ENCODE measurements at places on chromosomes 3 and 15. TPM values are rescaled to one million over a fixed set of nuclear protein-coding genes. Genes with fewer than 3 reads are reported as not detected.

LYZL4 gene
- 0.45 TPM for polyA plus RNA-seq

NMNAT3 gene
- 3.0 TPM for polyA plus RNA-seq

LRRIQ4 gene
- not detected for polyA plus RNA-seq

SHQ1 gene
- 6.7 TPM for polyA plus RNA-seq

ANAPC13 gene
- 63.8 TPM for polyA plus RNA-seq

HEG1 gene
- polyA plus RNA-seq, result 6.3 TPM

CYP19A1 gene
- 0.35 TPM for polyA plus RNA-seq

ZKSCAN7 gene
- polyA plus RNA-seq, result 2.2 TPM

DNAJC13 gene
- polyA plus RNA-seq, result 5.6 TPM

REC114 gene
- not detected for polyA plus RNA-seq

FBXL2 gene
- polyA plus RNA-seq, result 0.48 TPM

CXCR6 gene
- polyA plus RNA-seq, result 3.7 TPM

CCRL2 gene
- polyA plus RNA-seq, result 12.0 TPM

SMCO1 gene
- polyA plus RNA-seq, result not detected

PLA2G4E gene
- polyA plus RNA-seq, result not detected

CEP152 gene
- polyA plus RNA-seq, result 1.3 TPM

GOLGA6B gene
- not detected for polyA plus RNA-seq

GATA2 gene
- 2.2 TPM for polyA plus RNA-seq

TPRG1 gene
- polyA plus RNA-seq, result 1.2 TPM

CPLX3 gene
- 127 TPM for polyA plus RNA-seq

CACNA2D2 gene
- 0.24 TPM for polyA plus RNA-seq

GOLGA6L7 gene
- polyA plus RNA-seq, result not detected

TJP1 gene
- polyA plus RNA-seq, result 3.7 TPM

MRPL3 gene
- polyA plus RNA-seq, result 66.9 TPM

SNX33 gene
- 6.3 TPM for polyA plus RNA-seq

SEC22C gene
- polyA plus RNA-seq, result 13.5 TPM

STARD5 gene
- polyA plus RNA-seq, result 10.4 TPM

RSRC1 gene
- polyA plus RNA-seq, result 7.2 TPM

EIF2A gene
- polyA plus RNA-seq, result 73.3 TPM

ABI3BP gene
- polyA plus RNA-seq, result 15.2 TPM

RLBP1 gene
- not detected for polyA plus RNA-seq

ANKRD63 gene
- polyA plus RNA-seq, result not detected

CHST13 gene
- polyA plus RNA-seq, result 0.26 TPM

SCG5 gene
- 1.2 TPM for polyA plus RNA-seq

PAK2 gene
- 34.9 TPM for polyA plus RNA-seq

C3orf85 gene
- polyA plus RNA-seq, result not detected

ADIPOQ gene
- polyA plus RNA-seq, result 0.11 TPM

EPHA3 gene
- polyA plus RNA-seq, result 0.07 TPM

CAMK2N2 gene
- not detected for polyA plus RNA-seq

DAZL gene
- 0.04 TPM for polyA plus RNA-seq

Measured in spleen (tissue), 13 donors.